ENCODE measurements at places on chromosomes 1 and 21.

DNA sequence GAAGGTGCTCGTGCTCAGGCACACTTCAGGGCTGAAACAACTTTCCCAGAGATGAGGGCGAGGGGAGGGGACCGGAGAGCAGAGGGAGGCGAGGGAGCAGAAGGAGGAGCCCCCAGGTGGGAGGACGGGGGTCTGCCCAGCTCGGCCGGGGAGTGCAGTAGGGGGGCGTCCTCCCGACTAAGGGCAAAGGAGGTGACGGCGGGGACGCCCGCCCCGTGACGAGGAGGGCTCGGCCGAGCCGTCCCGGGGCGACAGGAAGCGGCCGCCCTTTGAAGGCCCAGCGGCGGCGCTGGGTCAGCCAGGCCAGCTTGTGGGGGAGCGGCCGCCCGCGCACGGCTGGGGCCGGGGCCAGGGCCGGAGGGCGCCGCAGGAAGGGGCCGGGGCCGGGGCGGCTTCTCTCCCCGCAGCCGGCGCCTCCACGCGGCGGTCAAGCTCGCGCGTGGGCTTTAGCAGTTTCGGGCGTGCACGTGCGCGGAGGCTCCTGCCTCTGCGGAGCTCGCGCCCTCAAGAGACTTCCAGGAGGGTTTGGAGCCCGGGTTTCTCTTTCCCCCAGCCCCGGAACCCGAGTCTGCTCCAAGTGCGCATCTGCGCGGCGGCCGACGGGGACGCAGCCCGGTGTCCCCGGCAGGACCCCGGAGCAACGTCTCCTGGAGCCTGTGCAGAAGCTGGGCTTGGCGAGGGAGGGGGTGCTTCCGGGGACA lies 100.8 kb upstream of the SLC45A1 start:
- DNase-seq, result no peak

GRCh38 chr1:119308130-119308700 lies 60.4 kb upstream of the HAO2 start:
- no peak for DNase-seq

GRCh38 chr1:225888898-225889601 lies at the start of gene LEFTY1:
LEFTY1 (minus strand) TSS chr1:225889146; CDS start chr1:225889066, 80 bp downstream.
- DNase-seq, result no peak

DNA sequence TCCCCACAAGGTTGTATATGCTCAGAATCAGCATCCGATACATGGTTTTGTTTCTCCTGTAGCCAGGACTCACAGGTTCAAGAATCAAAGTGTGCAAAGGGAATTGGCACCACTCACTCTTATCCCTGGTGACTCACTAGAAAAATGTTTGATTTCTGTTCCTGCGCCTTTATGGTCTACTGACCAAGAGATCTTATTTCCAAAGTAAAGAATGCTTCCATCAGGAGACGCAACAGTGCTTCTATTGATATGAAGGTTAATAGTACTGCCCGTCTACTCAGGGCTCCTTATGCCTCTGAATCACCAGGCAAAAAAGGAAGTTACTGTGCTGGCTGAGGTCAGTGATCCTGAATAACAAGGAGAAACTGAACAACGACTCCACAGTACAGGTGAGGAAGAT lies 1392.0 kb upstream of the PRMT6 start:
- no peak for DNase-seq

- DNase-seq, result peak; percentile 90
These were observed 81.1 kb downstream of the PGM1 start for GRCh38 chr1:63674238-63674864.

Measured in H54 (cell line).